ENCODE measurements at places on chromosomes 4 and X.

DNA sequence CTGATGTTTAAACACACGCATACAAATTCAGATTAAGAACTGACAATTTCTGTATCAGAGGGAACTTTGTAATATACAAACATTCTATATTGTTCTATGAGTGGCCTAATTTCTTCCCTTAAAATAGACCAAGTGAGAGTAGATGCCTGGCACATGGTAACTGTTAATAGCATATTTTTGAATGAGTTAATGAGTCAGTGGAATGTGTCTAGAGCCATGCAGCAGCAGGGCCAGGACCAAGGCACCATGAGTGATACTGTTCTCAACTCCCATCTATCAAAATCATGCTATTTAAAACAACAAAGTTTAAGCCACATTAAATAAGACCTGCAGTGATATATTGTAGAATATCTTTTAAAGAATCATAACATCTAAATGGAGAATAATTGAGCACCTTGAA, 98.3 kb downstream of the ARHGAP24 start:
- DNase-seq = no peak

GRCh38 chrX:150225266-150225665, 137.9 kb upstream of the MAMLD1 start:
- DNase-seq = no peak

DNA sequence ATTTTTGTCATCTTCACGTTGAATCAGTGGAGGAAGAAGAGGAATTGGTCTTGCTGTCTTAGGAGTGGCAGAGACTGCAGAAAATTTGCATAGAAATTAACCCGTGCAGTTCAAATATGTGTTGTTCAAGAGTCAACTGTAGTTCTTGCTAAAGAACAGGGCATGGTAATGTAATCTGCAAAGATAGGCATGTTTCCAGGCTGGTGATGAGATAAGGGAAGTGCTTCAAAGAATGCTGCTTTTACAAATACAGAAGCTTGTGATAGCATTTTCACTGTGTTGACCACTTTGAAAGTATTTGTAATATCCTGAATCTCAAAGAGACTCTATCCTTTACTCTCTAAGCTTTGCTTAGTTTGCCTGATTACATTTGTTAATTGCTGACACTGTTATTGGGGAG, 60.1 kb downstream of the PRRG1 start:
- no peak for DNase-seq

GRCh38 chrX:22803353-22803752, 196.4 kb upstream of the DDX53 start:
- no peak for DNase-seq

GRCh38 chr4:2691952-2692435, 64.1 kb downstream of the TNIP2 start:
- DNase-seq = no peak

DNA sequence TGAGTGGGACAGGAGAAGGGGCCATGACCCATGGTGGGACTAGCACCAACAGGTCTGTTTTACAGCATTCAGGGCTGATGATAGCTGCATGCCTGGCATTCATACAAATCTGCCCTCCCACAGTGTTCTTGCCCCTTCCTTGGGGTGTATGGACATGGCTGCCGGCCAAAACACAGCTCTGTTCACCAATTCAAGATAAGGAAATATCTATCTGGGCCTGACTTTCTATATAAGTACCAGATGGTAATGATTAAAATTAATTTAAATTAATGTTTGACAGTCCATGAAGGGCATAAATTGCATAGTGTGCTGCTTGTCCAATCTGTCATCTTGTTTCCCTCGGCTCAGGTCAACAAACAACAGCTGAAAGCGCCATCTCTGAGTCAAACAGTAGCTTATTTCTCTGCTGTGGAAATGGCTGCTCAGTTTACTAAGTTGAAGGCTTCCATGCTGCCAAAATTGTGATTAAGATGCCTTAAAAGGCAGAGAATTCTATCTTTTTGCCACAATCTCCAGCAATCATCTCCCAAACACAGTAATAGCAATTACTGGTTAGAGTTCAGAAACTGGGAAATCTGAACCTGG, 67.0 kb upstream of the TSPAN7 start:
- DNase-seq = no peak

DNA sequence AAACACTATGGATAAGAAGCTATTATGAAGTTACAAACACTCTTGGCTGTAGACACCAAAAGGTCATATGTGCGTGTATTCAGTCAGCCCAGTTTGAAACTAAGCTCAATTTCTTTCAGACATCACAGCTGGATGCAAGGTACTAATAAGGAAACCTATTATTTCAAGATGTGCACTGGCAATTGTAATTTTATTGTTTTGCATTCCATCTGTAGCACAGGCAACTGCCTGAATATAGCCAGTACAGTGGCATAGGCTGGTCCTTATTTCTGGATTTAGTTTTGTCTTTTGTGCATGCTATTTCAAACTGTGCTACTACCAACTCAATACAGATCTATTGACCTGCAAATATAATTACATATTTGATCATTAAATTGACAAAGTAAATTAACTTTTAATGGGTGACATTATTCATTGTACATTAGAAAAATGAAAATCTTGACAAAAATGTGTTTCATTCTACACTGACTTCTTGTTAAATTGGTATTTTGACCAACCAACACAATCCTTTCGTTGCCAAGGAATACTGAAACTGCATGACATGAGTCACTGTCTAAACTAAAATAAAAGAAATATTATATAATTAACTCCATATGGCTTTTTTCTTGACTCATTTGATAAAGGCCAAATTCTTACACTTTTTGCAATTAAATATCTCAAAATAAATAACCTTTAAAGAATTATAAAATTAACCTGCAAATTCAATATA, 594.3 kb upstream of the ADGRL3 start:
- DNase-seq = no peak

- DNase-seq = no peak
Observed at GRCh38 chr4:147696866-147697265, 12.9 kb upstream of the PRMT9 start.
